RPMI7951 (cell line): ENCODE measurements at places on chromosomes 3 and 15. TPM values are rescaled to one million over a fixed set of nuclear protein-coding genes. Genes with fewer than 3 reads are reported as not detected.

Gene SLC12A8
- total RNA-seq = 22.5 and 26.6 TPM in 2 replicates

Gene CD86
- not detected in 2 replicates for total RNA-seq

Gene PRSS50
- not detected in 2 replicates for total RNA-seq

Gene OR5K2
- not detected in 2 replicates for total RNA-seq

Gene MUC13
- total RNA-seq = not detected in 2 replicates

Gene TRAT1
- not detected in 2 replicates for total RNA-seq

Gene TRIP4
- total RNA-seq = 10.0 and 11.4 TPM in 2 replicates

Gene CHRNB4
- total RNA-seq = not detected in 2 replicates

Gene CPEB1
- 6.1 and 12.1 TPM in 2 replicates for total RNA-seq

- no peak for DNase-seq
Measured at GRCh38 chr3:56754741-56755417, 46.9 kb downstream of the ARHGEF3 start.

DNA sequence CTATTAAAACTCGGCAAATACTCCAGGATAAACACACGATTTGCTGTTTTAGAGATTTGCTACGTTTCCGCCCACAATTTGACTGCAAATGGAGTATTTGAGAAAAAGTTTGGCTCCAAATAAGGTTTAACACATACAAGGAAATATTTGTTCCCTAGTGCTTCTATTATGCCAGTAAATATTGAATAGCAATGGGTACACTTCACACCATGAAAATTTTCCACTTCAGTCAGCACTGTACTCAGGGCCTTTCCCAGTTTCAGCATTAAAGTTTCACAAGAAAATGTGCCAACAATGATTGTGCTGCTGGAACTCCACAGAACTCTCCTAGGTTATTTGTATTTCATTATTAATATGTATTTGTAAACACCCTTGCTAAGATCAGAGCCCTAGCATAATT lies 498.0 kb downstream of the TBL1XR1 start:
- DNase-seq = no peak

- no peak for DNase-seq
Measured at GRCh38 chr3:94513600-94513999, 450.7 kb downstream of the NSUN3 start.

- no peak for DNase-seq
Measured at GRCh38 chr3:63595221-63595620, 57.3 kb upstream of the SNTN start.

DNA sequence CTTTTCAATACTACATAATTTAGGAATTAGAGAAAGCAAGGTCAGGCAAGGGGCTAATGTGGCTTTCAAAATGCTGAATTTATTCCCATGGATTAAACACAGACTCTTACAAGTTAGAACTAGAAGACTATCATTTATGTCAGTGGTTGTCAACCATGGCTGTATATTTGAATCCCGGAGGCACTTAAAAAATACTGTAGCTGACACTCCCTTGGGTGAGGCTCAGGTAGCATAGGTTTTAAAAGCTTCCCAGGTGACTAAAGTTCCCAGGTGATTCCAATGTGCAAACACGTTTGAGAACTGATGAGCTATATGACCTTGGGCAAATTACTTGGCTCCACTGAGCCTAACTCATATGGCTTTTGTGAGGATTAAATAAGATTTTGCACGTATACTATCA lies 29.6 kb downstream of the AAGAB start:
- no peak for DNase-seq

GRCh38 chr3:189275852-189276251 lies 104.1 kb downstream of the TPRG1 start:
- no peak for DNase-seq

DNA sequence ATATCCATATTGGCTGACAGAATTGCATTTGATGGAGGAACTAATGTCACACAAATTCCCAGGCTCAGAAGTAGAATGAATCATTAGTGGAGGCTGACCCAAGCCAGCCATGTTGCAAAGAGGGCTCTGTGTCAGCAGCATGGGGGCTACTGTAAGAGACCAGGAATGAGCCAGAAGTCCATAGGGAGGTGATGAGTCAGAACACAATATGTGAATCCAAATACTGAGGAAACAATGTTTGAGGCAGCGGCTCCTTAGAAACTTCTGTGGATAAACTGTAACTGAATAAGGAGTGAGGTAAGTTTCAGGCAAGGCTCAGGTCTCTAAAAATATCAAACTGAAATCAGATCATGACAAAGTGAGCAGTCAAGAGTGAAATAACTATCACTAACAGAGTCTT lies 170.7 kb downstream of the WDR72 start:
- peak; percentile 4 for DNase-seq

- DNase-seq = no peak
Measured at GRCh38 chr15:40142428-40142827, 18.4 kb upstream of the BUB1B start.

DNA sequence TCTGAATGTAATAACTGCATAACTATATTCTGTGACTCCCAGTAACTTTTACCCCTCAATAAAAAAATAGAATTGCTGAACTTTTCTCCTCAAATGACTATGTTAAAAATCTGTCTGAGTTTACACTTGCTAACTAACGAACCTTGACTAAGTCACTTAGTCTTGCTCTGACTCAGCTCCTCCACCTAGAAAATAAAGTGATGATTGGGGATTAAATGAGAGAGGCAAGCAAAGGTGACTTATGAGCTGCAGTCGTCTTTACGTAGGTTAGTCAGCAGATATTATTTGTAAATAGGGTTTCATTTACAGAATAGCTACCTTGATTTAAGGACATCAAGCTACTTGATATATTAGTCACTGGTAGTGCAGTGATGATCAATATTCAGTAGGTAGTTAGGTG lies 476.9 kb downstream of the MECOM start:
- no peak for DNase-seq

- no peak for DNase-seq
Measured at GRCh38 chr15:57540736-57541135, 51.0 kb upstream of the MYZAP start.

DNA sequence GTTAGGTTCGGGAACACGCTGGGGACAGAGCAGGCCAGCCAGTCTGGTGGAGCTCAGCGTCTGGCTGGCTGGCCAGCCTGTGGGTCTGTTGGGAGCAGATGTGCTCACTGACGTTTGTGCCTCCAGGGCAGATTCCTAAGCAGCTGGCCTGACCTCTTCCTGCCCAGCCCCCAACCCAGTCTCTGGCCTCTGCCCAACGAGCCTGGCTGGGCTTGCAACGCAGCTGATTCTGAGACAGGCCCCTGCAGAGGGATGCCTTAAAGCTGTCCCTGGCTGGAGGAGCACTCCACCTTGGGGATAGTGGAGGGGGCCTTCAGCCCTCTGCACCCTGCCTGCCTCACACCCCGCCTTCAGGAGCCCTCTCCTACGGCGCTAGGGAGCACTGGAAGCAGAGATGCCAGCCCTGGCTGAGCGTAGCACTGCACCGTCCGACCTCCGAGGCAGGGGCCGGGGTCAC lies 46.0 kb downstream of the KLF13 start:
- DNase-seq = peak; percentile 98

DNA sequence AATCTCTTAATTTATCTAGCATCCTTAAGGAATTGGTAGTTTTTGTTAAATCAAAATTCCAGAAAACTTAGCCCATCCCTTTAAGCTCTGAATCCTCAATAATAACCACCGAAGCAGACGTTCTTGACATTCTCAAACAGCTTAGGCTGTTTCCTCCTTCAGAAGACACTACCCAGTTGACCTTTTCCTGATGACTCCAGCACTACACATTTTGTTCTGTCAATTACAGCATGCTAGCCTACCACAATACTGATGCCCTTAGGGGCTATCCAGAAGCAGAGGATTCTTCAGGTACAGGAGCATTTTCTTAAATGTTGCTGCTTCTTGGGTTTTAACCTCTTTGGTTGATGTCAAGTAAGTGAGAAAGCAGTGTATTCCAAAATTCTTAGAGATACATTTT lies 33.4 kb downstream of the ETV5 start:
- no peak for DNase-seq

DNA sequence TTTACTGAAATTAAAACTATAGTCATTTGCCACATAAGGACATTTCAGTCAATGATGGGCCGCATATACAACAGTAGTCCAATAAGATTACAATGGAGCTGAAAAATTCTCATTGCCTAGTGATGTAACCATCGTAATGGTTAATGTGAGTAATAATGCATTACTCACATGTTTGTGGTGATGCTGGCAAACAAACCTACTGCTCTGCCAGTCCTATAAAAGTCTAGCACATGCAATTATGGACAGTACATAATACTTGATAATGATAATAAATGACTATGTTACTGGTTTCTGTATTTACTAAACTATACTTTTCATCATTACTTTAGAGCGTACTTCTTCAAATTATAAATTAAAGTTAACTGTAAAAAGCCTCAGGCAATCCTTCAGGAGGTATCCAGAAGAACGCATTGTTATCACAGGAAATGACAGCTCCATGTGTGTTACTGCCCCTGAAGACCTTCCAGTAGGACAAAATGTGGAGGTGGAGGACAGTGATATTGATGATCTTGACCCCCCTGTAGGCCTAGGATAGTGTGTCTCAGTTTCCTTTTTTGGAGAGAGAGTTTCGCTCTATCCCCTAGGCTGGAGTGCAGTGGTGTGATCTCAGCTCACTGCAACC lies 102.7 kb downstream of the ATP1B3 start:
- DNase-seq = peak; percentile 80

GRCh38 chr3:179969525-179969924 lies 67.2 kb downstream of the PEX5L start:
- DNase-seq = no peak

- DNase-seq = no peak
Measured at GRCh38 chr3:180990505-180990904, 969 bp upstream of the DNAJC19 start.

- DNase-seq = no peak
Measured at GRCh38 chr3:30750967-30751366, 143.5 kb downstream of the GADL1 start.

DNA sequence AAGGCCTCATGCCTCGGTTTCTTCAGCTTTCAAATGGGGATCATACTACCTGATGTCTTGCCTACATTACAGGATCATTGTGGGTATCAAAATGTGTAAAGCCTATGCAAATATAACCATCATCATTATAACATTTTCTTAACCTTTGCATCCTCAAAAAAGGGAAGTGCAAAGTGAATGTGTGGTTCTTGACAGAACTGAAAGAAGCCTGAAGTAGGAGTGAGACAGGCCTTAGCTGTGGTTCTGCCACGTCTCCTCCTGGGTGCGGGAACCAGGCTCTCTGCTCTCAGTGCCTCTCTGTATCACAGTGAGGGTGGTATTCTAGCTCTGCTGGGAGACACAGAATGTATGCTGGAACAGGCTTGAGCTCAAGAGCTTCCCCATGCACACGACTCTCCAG lies 316.9 kb upstream of the ICE2 start:
- no peak for DNase-seq

GRCh38 chr3:89104499-89104898 lies 2.9 kb upstream of the EPHA3 start:
- no peak for DNase-seq

DNA sequence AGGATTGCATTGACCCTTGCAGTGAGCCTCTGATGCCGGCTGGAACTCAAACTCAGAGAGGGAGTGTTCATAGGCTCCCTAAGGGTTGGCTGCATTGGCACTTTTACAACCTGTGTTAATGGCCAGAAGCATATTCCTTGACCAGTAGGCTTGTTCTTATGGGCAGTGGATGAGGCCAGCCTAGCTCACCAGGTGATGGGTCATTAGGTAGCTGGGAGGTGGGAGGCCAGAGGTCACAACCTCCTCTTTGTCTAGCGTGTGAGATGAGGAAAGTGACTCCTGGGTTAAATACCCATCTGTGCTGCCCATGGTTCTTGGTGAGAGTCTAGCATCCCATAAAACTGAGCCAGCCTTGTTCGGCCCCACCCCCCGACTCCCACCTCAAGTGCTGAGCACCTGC lies 275.7 kb upstream of the CTNNB1 start:
- no peak for DNase-seq

DNA sequence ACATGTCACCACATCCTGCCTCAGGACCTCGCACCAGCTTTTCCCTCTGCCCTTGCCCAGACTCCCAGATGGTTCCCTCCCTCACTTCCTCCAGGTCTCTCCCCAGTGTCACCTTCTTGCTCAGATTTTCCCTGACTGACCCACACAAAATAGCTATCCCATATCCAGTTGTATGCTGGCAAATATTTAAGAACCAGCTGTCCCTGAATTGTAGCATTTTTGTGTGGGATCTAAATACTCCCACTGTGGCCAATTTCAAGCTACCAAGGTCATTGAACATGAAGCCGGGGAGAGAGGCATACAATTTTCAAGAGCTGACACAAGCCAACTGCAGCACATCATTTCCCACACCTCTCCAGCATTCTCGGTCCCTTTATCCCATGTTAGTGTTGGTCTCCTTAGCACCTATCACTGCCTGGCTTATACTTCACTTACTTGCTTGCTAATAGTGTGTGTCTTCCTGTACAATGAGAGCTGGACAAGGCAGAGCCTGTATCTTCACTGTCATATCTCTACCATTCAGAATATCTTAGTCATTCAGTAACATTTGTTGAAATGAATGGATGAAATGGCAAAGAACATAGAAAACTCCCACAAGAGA lies 101.3 kb upstream of the CTNNB1 start:
- DNase-seq = no peak

GRCh38 chr3:35617370-35617769 lies 22.0 kb upstream of the ARPP21 start:
- DNase-seq = no peak

DNA sequence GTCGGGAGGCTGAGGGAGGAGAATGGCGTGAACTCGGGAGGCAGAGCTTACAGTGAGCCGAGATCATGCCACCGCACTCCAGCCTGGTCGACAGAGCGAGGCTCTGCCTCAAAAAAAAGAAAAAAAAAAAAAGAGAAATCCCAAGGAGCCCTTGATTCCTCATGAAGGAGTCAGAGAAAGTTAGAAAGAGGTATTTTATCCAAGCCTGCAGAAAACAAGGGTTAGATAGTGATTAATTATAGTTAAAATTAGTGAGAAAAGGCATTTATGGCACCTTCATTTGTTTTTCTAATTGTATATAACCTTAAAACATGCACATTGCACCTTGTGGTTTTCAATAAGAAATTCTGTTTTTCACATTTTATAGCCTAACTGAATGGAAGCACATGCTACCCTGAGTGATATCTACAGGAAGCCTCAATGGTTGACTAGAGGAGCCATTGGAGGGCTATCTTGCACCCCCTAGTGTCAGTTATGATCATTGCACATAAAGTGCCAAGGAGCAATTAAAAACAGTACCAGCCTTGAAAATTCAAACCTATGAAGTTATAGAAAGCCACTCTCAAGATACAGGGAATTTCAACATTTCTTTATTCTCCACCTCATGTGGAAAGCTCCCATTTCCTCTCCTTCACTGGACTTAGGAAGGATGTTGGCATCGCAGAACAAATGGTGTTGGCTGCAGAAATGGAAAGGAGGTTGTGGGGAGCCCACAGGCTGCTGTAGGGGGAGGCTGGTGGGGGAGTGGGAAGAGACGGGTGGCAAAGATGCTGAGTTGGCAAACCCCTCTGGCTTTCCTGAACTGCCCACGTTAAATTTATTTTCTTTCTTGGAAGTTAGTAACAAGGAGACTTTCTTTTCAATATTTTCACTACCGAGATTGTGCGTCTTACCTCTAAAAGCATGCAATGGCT lies 48.5 kb downstream of the ITGA11 start:
- peak; percentile 70 for DNase-seq

DNA sequence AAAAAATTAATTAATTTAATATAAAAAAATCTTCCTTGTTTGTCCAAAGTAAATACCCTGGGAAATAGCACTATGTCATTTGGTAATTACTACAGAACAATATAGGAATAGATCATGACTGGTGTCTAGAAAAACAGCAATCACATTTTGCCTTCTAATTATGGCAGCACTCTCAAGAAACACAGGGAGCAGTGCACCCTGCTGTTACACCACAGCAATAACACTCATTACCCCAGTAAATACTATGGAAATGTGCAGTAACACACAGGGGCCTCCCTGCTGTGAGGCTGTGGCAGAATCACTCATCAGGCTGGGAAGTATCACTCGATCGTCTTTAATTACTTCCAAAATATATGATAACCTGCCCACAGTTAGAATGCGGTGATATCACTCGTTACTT lies 646.0 kb downstream of the TUSC7 start:
- DNase-seq = no peak
